ENCODE measurements at places on chromosomes 6 and 20.

- DNase-seq: peak; percentile 90
Measured at GRCh38 chr6:27866357-27867050, 45.7 kb downstream of the OR2B2 start.

DNA sequence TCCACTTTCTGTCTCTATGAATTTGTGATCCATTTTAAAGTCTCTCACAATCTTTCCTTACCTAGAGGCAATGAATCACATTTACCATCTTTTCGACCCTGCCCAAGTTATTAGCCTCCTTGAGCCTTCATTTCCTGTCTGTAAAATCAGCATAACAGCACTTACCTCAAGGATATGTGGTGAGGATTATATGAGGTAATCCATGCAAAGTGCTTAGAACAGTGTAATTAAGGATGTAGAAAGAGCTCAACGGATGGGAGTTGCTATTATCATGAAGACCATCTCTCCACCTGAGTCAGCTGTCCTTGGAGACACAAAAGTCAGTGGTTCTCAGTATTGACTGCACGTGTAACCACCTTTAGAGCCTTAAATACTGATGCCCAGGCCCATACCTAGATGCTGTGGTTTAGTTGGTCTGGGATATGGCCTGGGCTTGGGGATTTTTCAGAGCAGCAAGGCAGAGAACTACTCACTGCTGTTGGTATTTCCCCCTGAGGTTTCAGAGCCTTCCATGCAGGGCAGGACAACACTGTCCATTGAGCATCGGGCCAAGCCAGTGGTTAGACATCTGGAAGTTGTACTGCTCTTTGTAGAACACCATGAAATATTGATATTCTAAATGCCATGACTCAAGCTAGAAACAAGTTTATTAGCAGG is 55.8 kb downstream of the LYRM2 start:
- no peak for DNase-seq

DNA sequence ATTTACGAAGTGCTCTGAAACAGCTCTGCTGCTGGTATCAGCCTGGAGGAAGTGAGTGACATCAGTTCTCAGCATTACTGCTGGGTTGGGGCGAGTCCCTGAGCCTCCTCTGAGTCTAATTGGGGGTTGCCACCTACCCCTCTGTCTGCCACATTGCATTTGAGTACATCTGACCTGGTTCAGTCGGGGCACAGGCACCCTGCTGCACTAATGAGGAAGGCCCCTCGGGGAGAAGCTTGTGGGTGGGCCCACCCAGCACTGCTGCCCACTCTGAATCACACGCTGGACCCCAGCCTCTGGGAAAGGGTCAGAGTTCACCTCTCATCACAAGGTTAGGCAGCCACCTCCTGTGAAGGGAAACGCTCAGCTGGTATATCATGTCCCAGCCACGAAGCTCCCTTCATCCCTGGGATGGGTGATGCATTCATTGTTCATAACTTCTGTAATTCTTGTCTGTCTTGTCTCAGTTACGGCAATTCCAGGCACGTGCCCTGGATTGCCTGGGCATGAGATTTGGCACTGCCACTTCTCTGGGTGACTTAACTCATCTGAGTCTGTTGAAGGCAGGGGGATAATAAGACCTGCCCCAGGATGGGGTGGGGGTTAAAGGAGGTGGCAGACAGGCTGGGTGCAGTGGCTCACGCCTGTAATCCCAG is 13.3 kb downstream of the DNMT3B start:
- DNase-seq: no peak

GRCh38 chr6:111804627-111805235 is 68.5 kb downstream of the FYN start:
- DNase-seq: peak; percentile 89

DNA sequence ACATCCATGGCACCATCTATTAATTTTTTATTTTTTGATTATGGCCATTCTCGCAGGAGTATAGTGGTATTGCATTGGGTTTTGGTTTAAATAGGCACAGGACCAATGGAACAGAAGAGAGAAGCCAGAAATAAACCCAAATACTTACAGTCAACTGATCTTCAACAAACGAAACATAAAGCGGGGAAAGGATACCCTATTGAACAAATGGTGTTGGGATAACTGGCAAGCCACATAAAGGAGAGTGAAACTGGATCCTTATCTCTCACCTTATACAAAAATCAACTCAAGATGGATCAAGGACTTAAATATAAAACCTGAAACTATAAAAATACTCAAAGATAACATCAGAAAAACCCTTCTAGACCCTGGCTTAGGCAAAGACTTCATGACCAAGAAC is 25.3 kb upstream of the RUNX2 start:
- DNase-seq: no peak

DNA sequence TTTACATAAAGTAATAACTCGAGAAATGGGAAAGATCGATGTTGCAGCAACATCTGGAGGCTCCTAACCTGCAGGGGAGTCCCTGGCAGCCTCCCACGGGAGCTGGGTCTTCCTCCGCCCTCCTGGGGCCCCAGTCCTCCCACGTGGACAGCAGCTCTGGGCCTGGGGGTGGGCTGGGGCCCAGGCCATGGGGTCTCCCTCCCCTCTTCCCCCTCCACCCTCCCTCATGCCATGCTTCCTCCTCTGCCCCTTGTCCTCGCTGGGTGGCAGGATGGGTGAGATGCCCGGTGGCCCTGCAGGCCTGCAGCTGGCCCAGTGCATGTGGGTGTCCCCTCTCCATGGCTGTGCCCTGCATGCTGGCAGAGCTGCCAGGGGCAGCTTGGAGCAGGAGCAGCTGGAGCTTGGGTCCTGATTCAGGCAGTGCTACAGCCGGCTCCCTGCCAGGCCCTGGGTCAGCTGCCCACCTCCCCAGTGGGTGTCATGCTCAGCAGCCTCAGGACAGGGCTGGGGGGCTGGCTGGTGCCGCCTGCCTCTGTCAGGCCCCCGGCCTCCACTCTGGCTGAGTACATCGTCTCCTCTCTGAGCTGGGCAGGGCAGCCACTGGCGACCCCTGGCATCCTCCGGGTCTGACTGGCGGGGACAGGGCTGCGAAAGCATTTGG is 48.9 kb upstream of the BHLHE23 start:
- no peak for DNase-seq

- no peak for DNase-seq
Measured at GRCh38 chr6:145866456-145867396, 52.1 kb upstream of the FBXO30 start.

GRCh38 chr20:39563349-39563748 is 601.2 kb downstream of the DHX35 start:
- no peak for DNase-seq

DNA sequence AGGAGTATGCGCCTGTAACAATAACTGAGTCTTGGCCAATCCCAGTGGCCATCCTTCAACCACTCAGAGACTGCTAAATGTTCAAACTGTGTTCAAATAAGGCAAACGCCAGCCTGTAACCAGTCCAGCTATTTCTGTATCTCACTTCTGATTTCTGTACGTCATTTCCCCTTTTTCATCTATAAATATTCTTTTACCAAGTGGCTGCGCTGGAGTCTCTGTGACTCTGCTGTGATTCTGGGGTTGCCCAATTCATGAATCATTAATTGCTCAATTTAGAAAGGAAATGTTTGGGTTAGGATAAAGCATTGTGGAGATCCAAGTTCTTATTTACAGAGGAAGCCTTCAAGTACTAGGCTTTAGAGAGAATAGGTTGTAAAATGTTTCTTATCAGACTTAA is 89.8 kb upstream of the UST start:
- DNase-seq: peak; percentile 14

GRCh38 chr20:16472045-16472872 is 101.0 kb downstream of the KIF16B start:
- DNase-seq: no peak
